ENCODE measurements at places on chromosomes 3 and 15. TPM values are rescaled to one million over a fixed set of nuclear protein-coding genes. Genes with fewer than 3 reads are reported as not detected.

- peak; percentile 57 for DNase-seq
Measured at GRCh38 chr15:67179411-67179995, 75.0 kb downstream of the AAGAB start.

DNA sequence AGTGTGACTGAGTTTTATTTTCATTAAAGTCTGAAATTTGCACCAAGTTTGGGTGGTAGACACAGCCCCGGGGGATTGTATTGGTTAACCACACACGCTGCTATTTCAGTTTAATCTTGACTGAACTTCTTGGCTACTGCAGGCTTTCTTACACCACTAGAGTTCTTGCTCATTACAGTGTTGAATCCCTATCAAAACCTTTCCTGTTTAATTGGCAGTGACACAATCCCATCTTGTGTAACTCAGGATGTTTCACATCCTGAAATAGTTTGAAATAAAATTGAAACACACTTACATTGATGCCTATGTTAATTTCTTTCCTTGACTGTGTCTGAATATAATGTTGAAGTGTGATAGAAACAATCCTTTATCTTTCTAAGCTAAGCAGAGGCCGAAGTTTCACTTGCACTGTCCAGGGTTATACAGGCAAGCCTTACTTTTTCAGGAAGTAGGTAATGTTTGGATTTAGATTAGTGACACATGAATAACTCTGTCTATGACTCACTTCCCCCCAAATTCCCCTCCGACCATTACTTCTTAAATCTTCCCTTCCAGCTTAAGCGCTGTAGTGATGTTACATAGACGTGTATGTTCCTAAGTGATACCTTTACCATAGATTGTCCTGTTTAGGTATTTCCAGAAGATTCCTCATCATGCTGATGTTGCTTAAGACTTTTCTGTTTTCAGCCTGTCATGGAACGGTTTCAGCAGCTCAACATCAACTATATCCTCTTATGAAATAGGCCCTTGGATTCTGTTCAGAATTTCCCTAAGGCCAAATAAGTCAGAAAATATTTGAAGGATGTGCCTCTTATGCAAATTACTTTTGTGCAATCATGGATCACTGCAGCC, 16.8 kb downstream of the ATG7 start:
- no peak for DNase-seq

DNA sequence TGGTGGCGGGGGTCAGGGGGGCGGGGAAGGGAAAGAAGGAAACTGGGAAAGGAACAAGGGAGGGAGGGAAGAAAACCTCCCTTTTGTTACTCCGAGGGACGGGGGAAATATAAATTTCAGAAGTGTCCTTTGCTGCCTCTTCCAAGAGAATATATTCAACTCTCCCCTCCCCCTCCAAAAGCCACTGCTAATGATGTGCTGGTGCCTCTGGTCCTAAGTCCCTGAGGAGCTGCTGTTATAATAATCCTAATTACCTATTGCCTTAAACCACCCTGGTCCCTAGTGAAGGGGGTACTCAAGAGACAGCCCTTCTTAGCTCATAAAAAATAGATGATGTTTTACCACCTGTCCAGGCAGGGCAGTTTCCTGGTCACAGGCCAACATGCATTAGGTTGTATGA, 118.3 kb upstream of the TRIM42 start:
- DNase-seq, result no peak

- DNase-seq, result no peak
Measured at GRCh38 chr3:141093397-141093796, 42.2 kb downstream of the SPSB4 start.

DNA sequence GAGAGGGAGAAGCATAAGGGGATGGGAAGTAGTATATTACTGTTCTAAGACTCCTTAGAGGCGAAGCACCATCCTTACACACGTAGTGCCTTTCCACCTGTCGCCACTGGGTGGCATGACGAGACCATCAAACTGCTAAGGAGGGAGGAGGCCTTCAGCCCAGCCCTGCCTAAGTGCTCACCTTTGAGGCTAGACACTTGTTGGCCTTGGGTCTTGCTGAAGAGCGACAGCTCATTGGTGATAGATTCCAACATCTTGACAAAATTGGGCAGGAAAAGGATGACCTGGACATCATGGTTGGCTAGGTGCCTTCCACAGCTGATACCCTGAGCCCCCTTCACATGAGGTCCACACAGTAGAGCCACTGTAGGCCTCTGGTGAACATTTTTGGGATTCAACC, 19.6 kb downstream of the CLK3 start:
- no peak for DNase-seq

- DNase-seq, result no peak
Measured at GRCh38 chr3:22496641-22497040, 706.5 kb upstream of the UBE2E2 start.

DNA sequence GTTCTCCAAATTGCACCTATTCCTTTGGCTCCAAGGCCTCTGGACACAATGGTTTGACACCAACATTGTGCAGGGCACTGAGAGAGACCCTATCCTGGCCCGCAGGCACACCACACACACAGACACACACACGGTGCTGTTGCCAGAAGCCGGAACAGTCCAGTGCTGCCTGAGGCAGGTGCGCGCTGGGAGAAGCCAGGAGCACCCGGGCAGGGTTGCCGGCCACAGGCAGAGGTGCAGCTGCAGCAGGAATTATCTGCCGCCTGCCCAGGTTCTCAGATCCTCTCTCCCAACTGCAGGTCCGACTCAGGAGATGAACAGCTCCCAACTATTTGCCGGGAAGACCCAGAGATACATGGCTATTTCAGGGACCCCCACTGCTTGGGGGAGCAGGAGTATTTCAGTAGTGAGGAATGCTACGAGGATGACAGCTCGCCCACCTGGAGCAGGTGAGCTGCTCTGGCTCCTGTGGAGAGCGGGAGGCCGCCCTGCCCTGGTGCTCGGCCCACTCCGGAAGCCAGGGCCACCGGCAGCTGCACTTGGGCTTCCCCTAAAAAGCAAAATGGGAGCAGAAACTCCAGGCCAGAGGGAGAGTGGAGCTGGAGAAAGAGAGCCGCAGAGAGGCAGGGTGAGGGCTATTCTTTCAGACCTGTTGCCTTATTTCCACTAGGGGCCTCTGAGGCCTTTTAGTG, 42.9 kb downstream of the CHDH start:
- DNase-seq, result peak; percentile 80

DNA sequence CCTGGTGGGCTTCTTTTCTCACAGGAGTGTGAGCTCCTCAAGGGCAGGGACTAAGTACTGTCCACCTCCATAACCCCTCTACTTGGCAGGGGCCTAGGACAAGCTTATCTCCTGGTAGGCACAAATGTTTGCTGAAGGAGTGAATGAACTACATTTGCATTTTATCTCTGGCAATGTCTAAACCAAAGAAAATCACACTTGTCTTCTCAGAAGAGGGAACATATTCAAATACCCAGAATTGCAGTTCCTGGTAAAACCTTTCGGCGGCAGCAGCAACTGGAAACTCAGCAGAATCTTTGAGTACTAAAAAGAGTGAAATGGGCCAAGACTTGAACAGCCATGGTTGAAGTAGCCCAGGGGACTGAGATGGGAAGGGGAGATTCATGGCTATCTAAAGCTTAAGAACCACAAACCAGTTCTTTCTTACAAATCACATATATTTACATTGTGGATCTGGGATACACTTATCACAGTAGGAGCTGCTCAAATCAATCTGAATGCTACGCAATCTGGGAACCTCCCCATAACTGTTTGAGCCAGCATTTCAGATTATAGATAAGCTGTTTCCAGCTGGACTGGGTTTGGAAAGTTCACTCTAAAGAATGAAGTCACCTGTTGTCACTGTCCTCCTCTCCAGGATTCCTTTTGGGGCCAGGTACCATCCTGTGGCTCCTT, 18.7 kb upstream of the PTPN9 start:
- DNase-seq, result no peak

DNA sequence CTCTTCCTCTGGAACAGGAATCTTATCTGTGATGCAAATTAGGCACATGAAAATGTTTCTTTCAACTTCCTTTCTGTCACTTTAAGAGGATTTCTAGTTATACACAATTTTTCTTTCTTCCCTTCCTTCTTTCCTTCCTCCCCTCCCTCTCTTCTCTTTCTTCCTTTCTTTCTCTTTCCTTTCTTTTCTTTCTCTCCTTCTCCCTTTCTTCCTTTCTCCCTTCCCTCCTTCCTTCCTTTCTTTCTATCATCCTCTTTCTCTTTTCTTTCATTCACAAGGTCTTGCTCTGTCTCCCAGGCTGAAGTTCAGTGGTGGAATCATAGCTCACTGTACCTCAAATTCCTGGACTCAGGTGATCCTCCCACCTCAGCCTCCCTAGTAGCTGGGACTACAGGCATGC, 18.0 kb upstream of the C2CD4B start:
- no peak for DNase-seq

DNA sequence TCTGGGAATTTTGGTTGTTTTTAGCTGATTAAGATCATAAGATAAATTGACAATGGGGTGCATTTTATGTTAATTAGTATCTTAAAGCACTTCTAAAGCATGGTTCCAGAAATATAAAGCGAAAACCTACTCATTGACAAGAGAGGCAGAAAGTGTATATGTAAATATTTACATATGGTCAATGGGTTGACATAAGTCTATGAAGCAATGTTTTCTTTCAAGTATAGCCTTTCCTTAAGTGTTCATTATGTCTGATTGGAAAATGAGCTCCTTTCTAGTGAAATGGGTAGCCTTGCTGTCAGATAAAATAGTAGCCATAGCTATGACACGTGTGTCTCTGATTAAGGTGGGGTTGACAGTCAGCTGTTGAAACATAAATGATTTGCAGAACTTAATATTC, 365.2 kb upstream of the AGTR1 start:
- no peak for DNase-seq

- no peak for DNase-seq
Measured at GRCh38 chr15:97470417-97470816, 490.1 kb upstream of the ARRDC4 start.

GRCh38 chr15:64772488-64772887, 2.9 kb downstream of the RBPMS2 start:
- no peak for DNase-seq

DNA sequence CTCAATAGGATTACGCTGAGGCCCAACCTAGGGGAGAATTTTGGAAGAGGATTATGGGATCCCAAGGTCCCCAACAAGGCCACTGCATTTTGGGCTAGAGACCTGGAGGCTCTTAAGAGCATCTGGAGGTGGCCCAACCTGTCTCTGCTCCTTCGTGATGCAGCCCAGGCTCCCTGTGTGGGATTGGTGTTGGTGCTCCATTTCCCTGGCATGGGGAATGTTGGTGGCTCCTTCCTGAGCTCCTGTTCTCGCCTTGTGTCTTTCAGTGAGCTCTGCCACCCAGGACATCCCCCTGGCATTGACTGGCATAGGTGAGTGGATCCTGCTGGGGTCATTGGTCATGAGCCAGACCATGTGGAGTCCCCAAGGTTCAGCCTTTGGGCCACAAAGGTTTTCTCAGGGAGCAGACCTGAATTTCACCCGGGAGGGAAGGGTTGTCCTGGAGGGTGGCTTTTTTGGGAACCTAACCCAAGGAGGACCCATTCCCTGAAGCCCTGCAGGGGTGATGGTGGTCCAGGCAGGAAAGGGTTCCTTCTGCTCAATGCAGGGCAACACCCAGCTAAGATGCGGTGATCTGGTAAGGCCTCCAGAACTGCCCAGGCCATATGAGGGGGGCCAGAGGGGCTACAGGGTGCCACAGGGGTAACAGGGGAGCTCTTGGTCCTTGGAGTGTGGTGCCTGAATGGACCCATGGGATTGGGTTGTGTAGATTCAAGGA, 202.5 kb downstream of the UBE3A start:
- no peak for DNase-seq

GRCh38 chr15:63086947-63087346, 34.7 kb upstream of the LACTB start:
- no peak for DNase-seq

GRCh38 chr3:35772381-35773015, 133.2 kb downstream of the ARPP21 start:
- DNase-seq, result no peak

DNA sequence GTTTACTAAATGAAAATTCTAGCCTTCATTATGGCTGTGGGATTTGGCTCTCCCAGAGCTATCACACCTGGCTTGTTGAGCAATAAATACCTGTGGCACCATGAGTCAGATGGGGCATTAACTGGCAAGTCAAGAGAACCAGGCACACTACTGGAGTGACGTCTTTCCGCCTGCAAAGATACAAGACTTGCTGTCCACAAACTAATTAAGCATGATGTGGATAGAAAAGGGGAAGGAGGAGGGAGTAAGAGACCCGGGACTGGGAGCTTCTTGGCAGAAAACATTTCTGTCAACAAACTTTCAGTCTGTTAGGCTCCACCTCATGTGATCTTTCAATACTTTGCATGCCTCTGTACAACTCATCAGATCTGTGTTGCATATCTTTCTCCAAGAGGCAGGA, 56.5 kb downstream of the CLDN1 start:
- DNase-seq, result no peak

- DNase-seq, result no peak
Measured at GRCh38 chr3:167030082-167030725, 349.9 kb downstream of the ZBBX start.

DNA sequence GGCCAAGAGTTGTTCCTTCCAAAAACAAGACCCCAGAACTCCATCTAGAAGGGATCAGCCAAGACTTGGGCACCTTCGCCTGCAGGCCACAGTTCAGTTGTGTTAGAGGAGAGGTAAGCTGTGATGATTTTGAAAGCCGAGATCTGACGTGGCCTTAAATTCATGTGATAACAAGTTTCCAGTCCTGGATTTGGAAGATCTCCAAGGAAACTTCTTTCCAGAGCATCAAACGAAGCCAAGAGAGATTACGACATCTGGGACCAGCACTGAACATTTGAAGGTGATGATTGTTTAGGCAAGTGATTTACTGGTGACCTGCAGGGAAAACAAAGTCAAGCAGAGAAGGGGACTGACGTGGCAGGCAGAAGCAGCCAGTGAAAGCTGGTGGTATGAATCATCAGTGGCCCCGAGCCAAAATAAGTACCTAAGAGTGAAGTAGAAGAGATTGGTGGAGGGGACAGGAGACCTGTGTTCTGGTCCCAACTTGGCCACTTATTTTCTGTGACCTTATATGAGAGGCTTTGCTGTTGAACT, 339.0 kb upstream of the PROK2 start:
- DNase-seq, result no peak

DNA sequence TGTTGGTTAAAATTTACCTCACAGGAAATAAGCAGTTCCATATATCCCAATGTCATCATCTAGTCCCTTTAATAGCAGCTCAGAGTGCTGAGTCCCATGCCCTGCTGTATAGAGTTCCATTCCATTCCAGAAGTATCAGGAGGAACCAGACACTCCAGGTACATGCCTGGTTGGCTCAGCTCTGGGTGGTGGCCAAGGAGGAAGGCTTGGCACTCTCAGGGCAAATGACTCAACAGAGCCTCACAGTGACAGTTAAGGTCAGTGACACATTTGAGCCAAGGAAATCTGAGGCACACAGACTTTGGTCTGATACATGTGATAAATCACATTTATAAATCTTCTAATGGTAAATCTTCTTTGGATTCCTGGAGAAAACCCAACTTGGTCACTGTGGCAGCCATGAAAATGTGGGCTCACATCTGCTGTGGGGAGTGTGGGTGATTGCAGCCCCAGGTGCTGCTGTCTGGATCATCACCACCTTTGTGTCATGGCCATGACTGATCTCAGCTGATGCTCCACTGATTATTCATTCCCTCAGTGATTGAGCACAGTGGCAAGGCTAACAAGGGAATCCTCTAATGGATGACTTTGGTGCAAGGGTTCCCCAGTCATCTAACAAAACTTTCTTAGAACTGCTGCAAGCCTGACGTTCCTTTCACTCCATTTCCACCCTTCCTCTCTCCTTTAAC, 9.3 kb downstream of the HHLA2 start:
- no peak for DNase-seq

- no peak for DNase-seq
Measured at GRCh38 chr3:107822308-107822707, 268.5 kb downstream of the CD47 start.

The SMCO1 gene
- total RNA-seq, result not detected

The MCTP2 gene
- 11.0 TPM for total RNA-seq

The RGMA gene
- 16.5 TPM for total RNA-seq

The C3orf18 gene
- total RNA-seq, result 8.9 TPM

The CHST2 gene
- total RNA-seq, result 13.4 TPM
